ENCODE measurements at places on chromosomes 3 and 15.
A peak's percentile ranks its signal among the peaks of the same experiment; 100 is the strongest.

DNA sequence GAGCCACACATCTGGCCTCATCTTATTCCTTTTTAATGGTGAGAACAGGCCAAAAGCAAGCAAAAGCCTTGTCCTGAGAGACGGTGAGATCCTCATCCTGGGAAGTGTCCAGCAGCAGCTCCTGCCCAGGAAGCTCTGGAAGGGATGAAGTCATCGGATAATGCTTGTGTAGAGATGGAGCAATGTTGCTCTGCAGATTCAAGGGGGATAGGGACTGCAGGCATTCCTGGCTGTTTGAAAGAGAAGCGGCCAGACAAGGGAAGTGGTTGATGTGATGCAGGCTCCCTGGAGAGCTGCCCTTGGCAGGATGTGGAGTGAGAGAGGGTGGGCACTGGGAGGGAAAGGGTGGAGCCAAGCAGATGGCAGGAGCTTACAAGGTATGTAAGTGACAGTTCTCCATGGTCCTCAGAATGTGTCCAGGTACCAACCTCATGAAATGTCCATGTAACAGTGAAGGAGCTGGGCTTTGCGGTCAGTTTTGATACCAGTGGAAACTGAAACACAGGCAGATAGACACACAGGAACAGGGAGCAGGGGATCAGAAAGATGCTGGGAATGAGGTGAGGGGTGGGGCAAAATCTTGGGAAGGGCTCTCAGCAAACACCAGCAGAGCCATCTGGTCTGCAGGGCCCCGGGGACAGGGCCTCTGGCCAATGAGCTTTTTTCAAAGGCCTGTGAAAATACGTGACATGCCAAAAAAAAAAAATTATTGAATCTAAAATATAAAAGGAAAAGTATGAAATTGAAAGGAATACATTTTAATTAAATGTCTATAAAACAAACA lies 32.2 kb upstream of the LACTB start:
- peak; percentile 88 for DNase-seq

GRCh38 chr15:100723315-100723801 lies 121.0 kb downstream of the ASB7 start:
- DNase-seq = no peak

- no peak for DNase-seq
Measured at GRCh38 chr3:30539772-30540171, 66.6 kb upstream of the TGFBR2 start.

DNA sequence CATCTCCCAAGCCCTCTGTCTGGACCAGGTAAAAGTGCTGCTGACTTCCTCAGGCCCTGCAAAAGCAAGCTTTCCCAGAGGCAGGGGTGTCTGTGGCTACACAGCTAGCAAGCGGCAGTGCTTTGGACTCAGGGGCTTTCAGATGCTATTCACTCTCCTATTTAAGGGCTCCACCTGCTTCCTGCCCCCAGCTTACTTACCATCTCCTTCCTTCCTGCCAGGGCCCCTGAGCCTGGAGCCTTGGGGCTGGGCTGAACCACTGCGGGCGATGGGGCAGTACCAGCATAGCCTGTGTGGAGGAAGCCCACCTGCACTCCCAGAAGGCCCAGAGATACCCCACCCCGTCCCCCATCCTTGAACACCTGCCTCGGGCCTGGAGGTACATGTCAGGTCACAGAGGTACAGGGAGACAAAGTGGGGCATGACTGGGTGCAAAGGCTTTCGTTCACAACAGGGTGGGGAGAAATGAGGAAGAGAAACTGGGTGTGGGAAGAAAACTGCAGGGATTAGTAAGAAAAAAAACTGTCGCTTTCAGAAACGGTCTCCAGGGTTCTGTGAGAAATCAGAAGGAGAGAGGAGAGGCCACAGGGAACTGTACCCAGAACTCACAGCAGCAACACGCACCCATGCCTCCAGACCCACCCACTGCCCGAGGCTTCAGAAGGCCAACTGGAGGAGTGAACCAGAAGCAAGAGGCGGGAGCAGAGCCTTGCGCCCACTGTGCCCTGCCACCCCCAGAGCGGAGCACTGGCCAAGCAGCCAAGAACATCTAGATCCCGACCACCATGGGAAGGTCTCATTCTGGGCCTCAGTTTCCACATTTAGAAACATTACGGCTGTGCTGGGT lies 49.5 kb downstream of the CCDC12 start:
- no peak for DNase-seq

GRCh38 chr15:29692527-29692926 lies 129.7 kb downstream of the TJP1 start:
- no peak for DNase-seq

GRCh38 chr3:171535133-171535532 lies 74.9 kb upstream of the TNIK start:
- DNase-seq = no peak

All from HS-5 (cell line).